ENCODE measurements at places on chromosomes 2 and 18.

DNA sequence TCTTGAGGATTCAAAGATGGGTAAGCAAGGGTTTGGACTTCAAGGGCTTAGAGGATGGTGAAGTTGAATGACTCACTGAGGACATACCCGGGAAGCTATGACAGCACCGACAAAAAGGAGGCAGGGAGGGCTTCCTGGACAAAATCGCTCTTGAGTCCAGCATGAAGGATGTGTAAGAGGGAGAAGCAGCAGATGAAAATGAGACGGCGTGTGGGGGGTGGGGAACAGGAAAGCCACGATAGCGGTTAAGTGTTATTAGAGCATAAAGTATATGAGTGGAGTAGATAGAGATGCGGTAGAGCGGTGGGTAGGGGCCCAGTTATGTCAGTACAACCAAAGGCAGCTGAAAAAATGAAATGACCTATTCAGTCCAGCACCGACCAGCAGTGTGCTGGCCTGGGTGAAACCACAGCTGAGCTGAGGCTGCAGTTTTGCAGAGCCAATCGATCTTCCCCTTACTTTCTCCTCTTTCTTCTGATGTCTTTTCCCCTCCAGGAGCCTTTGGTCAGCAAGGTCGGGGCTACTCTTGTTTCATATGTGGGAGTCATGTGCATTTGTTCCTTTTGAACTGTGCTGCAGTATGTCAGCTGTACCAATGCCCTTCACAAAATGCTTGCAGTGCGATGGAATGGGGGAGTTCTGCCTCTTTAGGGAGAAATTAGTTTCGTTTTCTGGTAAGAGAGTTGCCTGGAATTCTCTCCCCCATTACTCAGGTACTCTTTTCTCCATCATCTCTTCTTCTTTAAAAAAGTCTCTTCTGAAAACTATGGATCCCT is 2.0 kb upstream of the THUMPD2 start:
- DNase-seq, result no peak

DNA sequence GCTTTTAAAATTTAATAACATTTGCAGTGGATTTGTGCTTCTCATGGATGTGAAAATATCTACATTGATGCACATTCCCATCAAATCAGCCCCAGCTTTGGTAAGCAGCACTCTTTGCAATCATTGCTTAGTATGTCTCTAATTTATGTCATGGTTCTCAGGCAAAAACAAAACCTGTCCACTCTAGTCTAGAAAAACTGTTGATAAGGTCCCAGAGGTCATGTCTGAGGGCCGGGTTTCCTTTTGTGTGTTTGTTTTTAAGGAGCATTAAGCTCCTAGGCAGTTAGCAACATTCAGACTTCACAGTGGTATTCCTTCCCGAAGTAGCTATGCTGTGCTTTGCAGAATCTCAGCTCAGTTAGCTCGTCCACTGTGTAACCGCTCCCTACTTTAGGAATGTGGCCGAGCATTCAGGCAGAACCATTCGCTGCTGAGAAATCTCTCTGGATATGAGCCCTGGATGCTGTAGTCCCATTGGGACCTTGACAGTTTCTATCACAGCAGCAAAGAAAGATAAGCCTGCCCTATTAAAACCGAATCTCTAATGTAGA is 4.0 kb downstream of the DIPK1C start:
- DNase-seq, result no peak

DNA sequence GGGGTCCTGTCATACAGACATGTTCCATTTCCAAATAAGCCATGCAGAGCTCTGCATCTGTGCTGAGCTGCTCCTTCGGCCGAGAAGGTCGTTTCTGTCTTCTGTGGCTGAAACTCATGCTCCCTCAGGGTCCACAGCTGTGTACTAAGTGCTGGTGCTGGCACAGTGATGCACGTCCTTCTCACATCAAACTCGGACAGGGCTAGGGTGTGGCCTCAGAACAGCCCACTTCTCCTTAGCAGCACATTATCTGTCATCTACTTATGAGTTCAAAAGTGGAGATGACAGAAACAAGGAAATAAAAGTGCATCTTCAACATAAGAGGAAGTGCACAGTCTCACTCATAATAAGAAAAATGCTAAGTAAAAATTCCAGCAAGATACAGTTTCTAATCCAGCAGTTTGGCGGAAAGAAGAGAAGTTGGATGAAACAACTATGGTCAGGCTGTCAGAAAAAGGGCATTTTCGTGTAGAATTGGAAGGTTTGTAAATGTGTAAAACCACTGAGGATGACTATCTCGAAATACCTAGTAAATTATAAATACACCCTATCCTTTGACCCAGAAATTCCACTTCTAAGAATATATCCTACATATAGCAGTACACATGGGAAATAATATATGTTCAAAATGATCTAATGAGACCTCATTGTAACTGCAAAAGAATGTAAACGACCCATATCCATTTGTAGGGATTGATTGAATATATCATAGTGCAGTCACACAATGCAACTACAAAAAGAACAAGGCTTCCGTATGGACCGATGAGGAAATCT is 53.7 kb upstream of the APCDD1 start:
- DNase-seq, result no peak

GRCh38 chr2:53989210-53989862 is 18.5 kb upstream of the PSME4 start:
- DNase-seq, result no peak

GRCh38 chr2:36507408-36507812 is 90.6 kb downstream of the FEZ2 start:
- DNase-seq, result no peak

Data from activated CD8-positive, alpha-beta memory T cell treated with anti-CD3 and anti-CD28 coated beads for 4 hours (primary cell).